Brain pericyte (primary cell): ENCODE measurements at places on chromosomes 11 and 22.

DNA sequence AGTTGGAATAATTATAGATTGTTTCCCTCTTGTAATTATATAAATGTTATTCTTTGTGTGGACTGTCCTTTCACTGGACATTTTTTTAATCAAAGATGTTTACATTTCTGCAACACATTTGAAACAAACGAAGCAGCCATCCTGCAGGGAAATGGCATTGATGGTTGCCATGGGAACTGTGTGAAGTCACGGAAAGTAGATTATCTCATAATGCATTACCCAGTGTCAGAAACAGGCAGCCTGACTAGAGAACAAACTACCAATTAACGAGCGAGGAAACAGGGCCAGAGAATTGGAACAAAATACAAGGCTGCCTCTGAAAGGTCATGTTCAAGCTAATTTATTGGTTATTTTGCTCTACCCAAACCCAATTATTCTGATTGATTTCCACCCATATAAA lies 96.9 kb upstream of the LARGE1 start:
- no peak for DNase-seq

DNA sequence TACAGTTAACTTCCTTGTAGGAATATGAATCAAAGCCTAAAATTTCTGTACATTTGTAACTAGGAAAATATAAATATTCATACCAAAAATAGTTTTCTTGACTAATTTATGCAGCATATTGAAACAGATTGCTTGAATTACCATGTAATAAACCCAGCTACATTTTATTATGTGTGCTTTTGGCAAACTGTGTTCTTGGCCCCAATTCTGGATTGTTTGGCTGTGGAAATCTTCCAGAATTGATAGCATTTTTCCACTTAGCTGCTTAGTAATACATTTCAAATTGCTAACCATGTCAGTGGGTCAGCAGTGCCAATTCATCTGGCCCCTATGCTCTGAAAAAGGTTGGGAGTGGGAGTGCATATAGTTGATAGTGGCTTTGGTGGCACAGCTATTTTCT lies 32.3 kb downstream of the PDHX start:
- no peak for DNase-seq

DNA sequence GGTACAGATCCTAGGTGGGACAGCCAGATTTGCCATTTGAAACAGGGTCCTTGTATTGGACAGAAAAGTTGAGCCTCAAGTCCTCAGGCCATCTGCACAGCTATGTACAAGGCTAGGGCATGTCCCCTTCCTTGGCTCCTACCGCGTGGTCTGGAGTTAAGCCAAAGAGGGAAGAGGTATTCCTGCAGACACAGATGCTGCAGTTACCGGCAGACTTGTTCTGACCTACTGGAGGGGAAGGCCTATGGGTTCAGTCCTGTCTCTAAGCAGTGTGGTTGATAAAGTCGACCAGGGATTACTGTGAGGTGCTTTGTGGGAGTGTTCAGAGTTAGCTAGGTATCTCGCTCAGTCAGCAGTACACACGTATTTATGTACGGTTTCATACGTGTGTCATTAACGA lies 180.6 kb downstream of the ADAMTS15 start:
- no peak for DNase-seq

DNA sequence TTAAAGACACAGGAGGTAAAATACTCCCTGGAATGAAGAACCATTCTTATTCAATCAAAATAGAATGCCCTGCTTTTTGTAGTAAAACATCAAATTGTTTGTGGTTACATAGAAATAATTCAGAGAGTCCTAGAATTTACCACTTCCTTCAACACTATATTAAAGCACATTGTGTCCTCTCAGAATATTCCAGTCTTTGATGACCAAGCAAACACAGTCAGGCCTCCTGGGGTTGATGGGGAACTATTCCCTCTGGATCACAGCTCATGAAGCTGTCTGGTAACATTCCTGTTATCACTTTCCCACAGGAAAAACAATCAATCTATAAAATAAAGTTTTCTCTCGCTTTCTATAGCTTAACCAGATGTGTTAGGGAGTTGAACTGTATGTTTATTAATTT lies 389.3 kb downstream of the KCNA4 start:
- no peak for DNase-seq

DNA sequence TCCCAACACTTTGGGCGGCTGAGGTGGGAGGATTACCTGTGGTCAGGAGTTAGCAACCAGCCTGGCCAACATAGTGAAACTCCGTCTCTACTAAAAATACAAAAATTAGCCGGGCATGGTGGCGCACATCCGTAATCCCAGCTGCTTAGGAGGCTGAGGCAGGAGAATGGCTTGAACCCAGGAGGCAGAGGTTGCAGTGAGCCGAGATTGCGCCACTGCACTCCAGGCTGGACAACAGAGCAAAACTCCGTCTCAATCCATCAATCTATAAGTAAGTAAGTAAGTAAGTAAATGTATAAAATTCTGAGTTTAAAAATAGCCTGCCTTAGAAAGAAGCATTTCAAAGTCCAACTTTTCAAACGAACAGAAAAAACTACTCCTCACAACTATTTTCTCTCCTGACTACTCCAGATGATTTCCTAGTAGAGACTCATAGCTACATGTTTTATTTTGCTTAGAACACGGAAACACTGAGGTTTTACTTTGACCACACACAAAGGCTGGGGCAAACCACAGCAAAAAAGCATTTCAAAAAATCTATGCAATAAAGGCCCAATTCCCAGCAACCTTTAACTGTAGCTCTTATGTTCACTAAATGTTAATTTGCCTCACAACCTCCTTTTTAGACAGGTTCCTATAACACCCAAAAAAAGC lies 16.3 kb downstream of the SPTY2D1 start:
- DNase-seq = no peak

DNA sequence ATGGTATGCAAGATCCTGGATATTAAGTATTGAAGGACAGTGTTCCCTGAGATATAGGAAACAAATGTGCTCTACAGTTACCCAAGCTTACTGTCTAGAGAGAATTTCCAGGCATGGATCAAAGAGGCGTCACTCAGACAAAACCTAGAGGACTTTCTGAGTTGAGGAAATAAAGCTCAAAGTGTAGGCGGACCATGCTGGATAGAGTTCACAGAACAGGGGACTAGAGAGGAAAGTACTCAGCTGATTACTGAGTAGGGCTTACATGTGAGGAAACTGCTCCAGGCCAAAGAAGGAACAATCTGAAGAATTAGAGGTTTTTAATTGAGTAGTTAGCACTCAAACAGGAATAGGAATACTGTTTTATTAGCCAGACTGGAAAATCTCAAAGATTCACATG lies 193.3 kb downstream of the TMEM135 start:
- DNase-seq = no peak

DNA sequence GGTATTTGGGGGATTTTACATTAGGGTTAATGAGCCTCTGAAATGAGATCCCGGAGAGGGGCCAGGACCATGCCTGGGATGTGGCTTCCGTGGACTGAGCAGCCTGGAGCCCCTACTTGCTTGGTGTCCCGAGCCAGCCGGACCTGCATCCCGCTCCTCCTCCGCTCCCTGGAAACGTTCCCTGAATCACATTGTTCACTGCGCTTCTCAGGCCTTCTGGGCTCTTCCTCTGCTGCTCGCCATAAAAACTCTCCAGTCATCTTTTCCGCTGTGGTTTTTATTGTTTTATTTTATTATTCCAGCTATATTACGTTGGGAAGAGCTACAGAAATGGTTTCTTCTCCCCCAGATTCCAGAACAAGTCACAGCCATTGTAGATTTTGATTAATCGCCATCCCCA lies 13.3 kb upstream of the KCNQ1OT1 start:
- no peak for DNase-seq

DNA sequence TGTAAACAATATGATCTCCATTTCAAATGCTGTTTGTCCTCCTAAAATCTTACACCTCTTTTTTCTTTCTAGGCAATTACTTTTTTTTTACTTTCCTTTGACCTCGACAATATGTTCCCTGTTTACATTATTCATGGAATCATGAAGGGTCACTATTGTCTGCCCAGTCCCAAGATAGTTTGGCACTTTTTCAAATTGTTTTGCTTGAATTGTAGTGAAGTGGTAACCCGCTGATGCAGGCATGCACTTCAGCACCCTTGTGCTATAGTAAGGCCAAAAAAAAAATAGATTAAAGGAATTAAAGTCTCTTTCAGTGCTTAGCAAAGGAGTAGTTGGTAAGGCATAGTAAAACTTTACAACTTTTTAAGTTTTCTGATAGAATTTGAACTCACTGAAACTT lies 90.9 kb downstream of the PAX6 start:
- DNase-seq = no peak

DNA sequence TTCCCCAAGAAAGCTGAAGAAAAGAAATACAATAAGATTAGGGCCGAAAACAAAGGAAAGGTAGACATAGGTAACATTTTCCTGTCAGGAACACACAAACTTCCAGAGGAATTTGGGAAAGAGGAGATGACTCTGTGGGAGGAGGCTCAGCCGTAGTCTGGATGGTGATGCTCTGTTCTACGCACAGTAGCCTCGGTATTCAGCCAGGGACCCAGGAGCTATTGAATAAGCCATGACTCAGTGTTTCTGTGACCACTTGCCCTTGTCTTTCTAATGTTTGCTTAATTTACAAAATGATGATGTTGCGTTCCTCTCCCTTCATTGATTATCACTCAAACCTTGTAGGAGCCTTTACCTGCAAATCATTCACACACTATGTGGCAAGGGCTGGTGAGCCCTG lies 745.0 kb downstream of the NTM start:
- DNase-seq = no peak

- no peak for DNase-seq
These were observed 13.0 kb upstream of the CARD18 start for GRCh38 chr11:105152560-105152959.

DNA sequence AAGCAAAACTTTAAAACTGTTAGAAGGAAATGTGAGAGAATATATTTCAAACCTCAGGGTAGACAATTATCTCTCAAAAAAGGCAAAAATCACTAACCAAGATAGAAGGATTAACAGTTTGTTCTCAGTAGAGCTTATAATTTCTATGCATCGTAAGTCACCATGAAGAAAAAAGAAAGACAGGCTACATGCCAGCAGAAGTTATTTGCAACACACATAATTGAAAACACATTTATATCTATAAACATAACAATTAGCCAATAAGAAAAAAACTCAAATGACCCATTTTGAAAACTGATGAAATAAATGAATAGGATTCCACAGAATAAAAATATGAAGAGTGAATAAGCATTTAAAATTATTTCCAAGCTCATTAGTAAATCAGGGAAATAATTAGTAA lies 24.4 kb upstream of the SNX19 start:
- no peak for DNase-seq

- no peak for DNase-seq
These were observed 1.6 kb upstream of the CNGA4 start for GRCh38 chr11:6237266-6237665.

DNA sequence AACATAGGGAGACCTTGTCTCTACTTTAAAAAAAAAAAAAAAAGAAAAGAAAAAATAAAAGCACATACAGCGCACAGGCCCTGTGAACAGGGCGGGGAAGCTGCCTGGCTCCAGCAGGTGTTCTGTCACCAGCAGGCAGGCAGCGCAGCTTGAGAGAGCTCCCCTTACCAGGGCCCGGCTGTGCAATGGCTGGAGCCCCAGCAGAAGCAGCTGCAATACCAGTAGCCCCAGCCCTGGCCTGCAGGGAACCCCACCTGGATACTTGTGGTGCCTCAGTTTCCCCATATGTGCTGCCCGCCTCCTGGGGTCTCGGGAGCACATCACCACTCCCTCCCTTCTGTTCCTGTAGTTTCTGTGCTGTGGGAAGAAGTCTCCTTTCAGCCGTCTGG lies 12.3 kb downstream of the TSPAN32 start:
- DNase-seq = no peak

- DNase-seq = peak; percentile 97
These were observed 5.6 kb upstream of the SH3BP1 start for GRCh38 chr22:37633625-37634416.

DNA sequence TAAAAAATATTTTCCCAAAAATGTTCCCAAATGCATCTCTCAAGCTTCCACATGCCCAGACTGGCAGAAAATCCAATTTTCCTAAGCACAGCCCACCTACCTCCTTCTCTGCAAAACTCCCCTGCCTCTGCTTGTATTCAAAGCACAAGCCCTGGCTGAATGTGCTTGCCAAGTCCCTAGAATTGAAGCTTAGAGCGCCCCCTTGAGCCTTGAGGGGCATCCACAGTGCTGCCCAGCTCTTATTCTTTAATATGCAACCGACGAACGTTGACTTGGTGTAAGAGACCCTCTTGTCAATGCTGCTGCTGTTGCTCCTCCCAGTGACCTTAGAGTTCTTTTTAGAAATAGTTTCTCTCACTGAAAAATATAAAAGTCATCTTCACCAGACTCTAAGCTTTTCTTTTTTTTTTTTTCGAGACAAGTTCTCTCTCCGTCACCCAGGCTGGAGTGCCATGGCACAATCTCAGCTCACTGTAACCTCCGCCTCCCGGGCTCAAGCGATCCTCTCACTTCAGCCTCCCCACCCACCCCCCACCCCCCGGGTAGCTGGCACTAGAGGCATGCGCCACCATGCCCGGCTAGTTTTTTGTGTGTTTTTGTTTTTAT lies 63.5 kb upstream of the CAPRIN1 start:
- DNase-seq = peak; percentile 39

DNA sequence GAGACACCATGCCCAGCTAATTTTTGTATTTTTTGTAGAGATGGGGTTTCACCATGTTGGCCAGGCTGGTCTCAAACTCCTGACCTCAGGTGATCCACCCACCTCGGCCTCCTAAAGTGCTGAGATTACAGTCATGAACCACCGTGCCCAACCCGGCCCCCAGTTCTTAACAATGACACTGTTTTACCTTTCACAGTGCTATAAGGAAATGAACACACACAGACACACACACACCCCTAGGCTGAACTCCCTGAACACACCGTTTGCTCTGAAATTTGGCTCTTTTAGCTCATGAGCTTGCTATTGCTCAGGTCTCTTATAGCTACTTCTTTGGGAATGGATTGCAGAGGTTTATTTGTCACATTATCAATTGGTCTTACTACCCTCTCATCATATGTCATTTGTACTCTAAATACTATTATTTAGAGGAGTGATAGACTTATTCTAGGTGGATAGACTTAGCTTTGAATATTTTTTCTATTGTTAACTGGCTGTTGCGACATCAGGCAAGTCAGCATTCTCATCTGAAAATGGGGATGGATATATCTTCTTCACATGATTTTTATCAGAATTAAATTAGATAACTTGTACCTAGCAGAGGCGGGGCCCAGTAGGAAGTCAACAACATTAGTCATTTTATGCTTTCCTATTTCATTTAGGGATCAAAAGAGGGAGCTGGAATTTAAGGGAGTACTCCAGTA lies 2.1 kb downstream of the LYVE1 start:
- DNase-seq = no peak

GRCh38 chr22:41429232-41429950 lies 17.2 kb downstream of the TOB2 start:
- no peak for DNase-seq
